T47D (cell line): ENCODE measurements at places on chromosomes 12 and 14.

GRCh38 chr12:78088391-78088832 lies 257.7 kb downstream of the NAV3 start:
- no peak for DNase-seq

DNA sequence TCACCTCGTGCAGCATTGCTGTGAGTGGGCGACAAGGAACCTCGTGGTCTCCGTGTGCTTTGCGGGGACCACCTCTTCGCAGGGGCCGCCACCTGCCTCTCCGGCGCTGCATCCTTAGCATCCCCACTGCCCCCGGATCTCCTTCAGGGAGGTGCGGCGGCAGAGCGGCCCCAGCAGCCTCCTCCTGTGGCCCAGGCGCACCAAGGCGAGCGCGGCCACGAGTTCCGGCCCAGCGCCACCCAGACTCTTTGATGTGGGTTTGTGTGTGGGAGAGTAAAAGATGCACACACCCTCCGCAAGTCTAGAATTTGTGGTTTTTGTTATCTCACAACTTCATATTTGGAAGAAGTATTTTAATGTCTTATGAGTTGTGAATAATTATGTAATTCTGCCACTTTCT lies 118.8 kb upstream of the DIO3 start:
- no peak for DNase-seq

GRCh38 chr12:70561550-70561949 lies 75.7 kb downstream of the PTPRB start:
- no peak for DNase-seq

DNA sequence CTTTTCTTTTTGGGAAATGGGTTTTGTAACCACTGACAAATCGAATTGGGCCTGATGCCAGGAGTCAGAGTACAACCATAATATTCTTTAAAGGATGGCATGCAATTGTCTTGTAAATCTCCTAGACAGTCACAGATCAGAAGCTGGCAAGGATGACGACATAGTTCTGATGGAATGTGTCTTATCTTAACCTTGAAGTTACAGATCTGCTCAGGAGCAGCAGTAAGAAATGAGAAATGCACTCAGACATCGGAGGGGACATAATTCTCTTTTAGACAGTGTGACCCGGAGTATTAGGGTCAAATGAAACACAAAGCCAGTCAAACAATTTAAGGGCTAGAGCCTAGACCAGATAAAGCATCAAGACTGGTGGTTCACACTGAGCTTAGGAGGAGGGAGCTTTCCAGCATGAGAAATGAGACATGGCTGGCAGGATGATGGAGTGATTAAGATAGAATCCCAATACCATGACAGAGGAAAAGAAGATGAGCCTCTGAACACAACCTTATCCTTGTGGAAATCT lies 17.5 kb downstream of the CBX5 start:
- no peak for DNase-seq

DNA sequence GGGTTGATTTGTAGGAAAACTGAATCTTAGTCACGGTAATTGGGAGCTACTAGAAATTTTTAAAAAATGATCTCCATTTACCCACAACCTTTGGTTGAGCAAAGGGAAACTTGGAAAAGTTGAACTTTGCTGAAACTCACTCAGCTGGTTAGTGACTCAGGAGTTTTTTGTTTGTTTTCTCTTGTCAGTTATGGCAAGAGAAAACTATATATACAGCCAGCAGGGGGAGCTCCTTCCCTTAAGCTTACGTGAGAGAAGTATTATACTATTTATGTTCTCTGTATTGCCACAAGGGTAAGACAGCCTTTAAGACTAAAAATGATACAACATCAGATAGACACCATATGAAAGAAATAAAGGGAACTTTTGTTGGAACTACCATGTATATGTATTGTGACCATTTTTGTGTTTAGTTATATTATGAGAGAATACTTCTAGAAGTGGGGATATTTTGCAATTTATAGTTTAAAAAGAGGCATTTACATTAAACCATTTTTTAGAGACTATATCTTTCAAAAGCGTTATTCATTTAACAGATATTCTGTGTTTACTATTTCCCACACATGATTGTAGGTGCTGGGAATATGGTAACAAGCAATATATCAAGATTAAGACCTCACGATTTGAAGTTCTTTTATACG lies 28.1 kb upstream of the TBC1D30 start:
- peak; percentile 59 for DNase-seq

DNA sequence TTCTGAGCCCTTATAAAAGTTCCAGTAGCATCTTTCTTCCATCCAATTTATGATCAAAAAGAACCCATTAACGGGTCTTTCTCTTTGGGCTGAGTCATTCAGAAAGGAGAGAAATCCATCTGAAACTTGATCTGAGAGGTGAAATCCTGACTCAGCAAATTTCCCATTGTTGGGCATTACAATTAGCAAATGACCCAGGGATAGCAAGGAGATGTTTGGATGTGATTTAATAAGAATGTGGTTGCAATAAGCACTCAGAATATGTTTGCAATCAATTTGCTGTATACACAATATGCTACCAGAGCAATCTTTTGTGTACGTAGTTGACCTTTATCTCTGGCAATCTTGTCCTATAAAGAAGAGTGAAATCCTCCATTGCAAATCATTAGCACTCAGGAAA lies 122.7 kb downstream of the CCDC60 start:
- no peak for DNase-seq

DNA sequence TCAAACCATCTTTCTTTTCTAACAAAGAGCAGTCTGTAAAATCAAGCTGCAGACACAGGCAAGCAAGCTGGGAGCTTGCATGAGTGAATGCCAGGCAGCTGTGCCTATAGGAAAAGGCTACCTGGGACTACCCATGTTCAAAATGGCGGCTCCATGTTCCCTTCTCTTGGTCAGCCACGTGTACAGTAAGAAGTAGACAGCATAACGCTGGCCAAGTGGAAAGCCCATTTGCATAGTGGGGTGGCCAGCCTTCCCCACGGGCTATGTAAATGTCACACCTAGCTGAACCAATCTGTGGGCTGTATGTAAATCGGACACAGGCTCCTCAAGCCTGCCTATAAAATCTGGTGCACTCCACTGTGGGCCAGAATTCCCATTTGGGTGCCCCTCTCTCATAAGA lies 117.1 kb downstream of the SYT10 start:
- DNase-seq: no peak

- DNase-seq: no peak
These were observed 16.4 kb downstream of the TSPAN11 start for GRCh38 chr12:30942936-30943335.

GRCh38 chr14:65228436-65228835 lies 126.1 kb upstream of the MAX start:
- no peak for DNase-seq

GRCh38 chr12:131464081-131464480 lies 246.8 kb upstream of the SFSWAP start:
- DNase-seq: no peak

DNA sequence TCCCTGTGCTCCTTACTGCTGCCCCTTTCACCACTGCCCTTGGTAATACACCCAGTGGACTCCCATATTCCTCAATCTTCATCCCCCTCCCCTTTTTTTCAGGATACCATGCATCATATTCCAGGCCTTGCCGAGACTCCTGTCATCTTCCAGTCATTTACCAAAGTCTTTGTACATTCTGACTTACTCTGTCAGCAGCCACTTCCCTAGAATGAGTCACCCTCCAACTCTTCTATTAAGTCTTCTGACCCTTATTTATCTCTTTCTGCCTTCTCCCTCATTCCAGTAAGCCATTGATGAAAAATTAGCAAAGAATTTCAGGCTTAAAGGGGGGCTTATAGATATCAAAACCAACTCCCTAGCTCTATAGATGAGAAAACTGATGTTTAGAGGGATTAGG lies 128.0 kb downstream of the STXBP6 start:
- no peak for DNase-seq

DNA sequence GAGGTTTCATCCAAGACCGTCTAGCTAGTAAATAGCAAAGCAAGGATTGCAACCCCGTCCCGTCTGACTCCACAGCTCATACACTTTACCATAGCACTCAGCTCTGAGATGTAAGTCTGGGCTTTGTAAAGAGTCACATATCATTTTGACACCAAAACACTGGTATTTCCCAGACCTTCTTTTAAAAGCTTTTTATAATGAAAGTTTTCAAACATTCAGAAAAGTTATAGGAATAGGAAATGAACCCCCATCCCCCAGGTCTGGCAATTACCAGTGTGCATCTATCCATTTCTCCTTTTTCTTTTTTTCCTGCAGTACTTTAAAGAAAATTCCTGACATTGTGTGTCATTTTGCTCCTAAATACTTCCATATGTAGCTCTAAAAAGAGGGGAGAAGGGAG lies 183.6 kb upstream of the CCND2 start:
- DNase-seq: no peak

- peak; percentile 75 for DNase-seq
These were observed 70.4 kb downstream of the RPL10L start for GRCh38 chr14:46581036-46581671.

DNA sequence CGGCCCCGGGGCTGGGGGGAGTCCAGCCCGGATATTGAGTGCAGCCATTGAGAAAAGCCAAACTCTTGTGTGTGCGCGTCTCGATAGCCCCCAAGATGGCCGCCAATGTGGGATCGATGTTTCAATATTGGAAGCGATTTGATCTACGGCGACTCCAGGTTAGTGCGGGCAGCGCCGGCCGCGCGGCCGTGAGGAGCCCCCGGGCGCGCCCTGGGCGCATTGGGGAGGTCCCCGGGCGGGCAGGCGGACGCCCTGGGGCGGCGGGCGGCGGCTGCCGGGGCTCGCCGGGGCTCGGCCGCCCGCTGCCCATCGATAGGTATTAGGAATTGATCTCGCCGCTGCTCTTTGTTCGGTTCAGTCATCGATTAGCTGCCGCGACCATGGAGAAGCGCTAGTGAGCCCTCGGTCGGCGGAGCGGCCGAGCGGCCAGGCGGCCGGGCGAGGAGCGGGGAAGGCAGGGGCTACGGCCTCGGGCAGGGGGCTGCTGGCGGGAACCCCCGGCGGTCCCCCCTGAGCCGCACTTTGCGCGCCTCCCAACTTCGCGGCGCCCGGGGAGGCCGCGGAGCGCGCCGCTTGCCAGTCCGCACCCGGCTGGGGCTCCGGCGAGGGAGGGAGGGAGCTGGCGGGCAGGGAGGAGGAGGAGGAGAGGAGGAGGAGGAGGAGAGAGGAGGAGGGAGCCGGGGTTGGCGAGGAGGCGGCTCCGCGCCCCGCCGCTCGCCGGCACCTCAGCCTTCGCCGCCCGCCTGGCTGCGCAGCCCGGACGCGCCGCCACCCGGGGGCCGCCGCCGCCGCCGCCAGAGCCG lies 113.9 kb upstream of the MYL2 start:
- peak; percentile 88 for DNase-seq

DNA sequence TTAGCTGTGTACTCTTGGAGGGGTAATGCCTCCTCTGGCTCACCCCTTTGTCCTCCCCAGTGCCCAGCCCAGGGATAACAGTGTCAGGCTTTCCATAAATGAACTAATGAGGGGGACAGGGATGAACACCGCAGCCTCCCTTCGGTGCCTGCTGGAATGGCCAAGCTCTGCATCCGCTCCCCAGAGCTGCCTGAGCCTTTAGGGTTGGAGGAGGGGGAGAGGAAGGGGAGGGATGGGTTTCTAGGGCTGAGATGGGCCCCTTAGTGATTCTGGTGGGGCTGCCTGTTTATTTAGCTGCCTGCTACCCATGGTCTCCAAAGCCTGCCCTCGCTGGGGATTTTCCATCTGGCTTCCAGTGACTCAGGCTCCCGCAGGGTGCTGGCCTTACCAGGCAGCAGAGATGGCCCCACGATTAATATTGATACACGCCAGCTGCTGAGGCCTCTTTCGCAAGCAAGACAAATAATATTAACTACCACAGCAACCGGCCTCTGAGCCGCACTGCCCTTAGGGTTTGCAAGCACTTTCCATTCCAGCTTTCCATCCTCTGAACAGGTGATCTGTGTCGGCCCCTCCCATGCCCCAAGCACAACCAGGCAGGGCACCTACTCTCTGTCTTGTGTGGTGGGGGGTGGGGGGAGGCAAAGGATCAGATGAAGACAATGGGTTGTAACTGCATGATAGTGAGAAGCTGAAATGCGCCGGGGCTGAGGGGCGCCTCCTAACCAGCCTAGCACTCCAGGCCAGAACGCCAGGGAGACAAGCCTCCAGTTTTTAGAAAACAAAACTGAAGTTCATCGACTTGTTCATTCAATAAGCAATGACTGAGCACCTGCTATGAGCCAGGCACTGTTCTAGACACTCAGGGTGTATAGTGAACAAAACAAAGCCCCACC lies 56.7 kb downstream of the C14orf132 start:
- DNase-seq: peak; percentile 61

DNA sequence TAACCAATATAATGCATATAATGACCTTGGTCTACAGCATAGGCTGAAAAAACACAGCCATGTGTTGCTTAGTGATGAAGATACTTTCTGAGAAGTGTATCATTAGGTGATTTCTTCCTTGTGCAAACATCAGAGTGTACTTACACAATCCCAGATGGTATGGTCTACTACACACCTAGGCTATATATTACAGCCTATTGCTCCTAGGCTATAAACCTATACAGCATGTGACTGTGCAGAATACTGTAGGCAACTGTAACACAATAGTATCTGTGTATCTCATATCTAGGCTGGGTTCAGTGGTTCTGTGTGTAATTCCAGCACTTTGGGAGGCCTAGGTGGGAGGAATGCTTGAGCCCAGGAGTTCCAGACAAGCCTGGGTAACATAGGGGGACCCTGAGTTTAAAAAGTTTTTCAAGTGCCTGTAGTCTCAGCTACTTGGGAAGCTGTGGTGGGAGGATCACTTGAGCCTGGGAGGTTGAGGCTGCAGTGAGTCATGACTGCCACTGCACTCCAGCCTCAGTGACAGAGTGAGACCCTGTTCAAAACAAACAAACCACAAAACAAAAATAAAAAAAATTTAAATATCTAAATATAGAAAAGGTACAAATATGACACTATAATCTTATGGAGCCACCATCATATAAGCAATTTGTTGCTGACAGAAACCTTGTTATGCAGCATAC lies 66.6 kb downstream of the GRIP1 start:
- DNase-seq: no peak

GRCh38 chr12:111283521-111283920 lies 85.4 kb downstream of the PHETA1 start:
- DNase-seq: no peak

GRCh38 chr14:91344096-91344495 lies 73.5 kb downstream of the CCDC88C start:
- no peak for DNase-seq

DNA sequence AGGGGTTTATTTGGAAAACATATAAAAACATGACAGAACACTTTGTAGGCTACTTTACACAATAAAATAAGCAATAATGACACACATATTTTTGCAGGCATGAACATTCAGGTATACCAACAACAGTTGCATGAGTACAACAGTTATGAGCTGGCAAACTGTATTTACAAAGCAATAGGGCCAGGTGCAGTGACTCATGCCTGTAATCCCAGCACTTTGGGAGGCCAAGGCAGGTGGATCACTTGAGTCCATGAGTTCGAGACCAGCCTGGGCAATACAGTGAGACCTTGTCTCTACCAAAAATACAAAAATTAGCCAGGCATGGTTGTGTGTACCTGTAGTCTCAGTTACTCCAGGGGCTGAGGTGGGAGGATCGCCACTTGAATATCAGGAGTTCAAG lies 101.1 kb downstream of the BMP4 start:
- DNase-seq: no peak

GRCh38 chr12:131274906-131275305 lies 321.2 kb downstream of the ADGRD1 start:
- no peak for DNase-seq
